Uterus (tissue), 4 donors: ENCODE measurements at places on chromosomes 5 and 9. TPM values are rescaled to one million over a fixed set of nuclear protein-coding genes. Genes with fewer than 3 reads are reported as not detected.
A peak's percentile ranks its signal among the peaks of the same experiment; 100 is the strongest.

DNA sequence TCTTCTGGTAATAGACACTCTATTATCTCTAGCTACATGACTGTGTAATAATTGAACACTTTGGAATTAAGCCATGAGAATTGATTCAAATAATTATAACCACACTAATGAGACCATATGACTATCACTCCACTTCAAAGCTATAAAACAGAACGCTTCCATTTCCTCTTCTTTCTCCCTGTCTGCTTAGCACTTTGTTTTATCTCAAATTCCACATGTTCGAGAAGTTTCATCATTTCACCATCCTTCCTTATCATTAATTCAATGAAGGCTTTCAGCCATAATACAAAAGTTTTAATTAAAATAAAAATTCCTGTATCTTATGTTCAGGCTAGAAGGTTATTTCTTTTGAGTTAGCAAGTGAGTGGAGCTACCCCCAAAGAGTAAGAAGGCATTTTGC is 7.4 kb upstream of the DCTN4 start:
- no peak overlapping the region for H3K4me3 ChIP-seq
- no peak overlapping the region for H3K27ac ChIP-seq

- no peak overlapping the region for H3K4me3 ChIP-seq
- H3K27ac ChIP-seq, result no peak overlapping the region
- DNase-seq, result no peak
- no peaks in the 10 kb centered on the region for H3K36me3 ChIP-seq
- no peaks in the 10 kb centered on the region for H3K4me1 ChIP-seq
These were observed 35.1 kb upstream of the JADE2 start for GRCh38 chr5:134490255-134490924.

GRCh38 chr5:56155992-56156584 is 77.0 kb downstream of the ANKRD55 start:
- H3K36me3 ChIP-seq, result no peaks in the 10 kb centered on the region
- H3K27me3 ChIP-seq, result no peaks in the 10 kb centered on the region
- H3K4me1 ChIP-seq, result no peaks in the 10 kb centered on the region
- no peak for DNase-seq
- no peak overlapping the region for H3K4me3 ChIP-seq
- H3K27ac ChIP-seq, result no peak overlapping the region

DNA sequence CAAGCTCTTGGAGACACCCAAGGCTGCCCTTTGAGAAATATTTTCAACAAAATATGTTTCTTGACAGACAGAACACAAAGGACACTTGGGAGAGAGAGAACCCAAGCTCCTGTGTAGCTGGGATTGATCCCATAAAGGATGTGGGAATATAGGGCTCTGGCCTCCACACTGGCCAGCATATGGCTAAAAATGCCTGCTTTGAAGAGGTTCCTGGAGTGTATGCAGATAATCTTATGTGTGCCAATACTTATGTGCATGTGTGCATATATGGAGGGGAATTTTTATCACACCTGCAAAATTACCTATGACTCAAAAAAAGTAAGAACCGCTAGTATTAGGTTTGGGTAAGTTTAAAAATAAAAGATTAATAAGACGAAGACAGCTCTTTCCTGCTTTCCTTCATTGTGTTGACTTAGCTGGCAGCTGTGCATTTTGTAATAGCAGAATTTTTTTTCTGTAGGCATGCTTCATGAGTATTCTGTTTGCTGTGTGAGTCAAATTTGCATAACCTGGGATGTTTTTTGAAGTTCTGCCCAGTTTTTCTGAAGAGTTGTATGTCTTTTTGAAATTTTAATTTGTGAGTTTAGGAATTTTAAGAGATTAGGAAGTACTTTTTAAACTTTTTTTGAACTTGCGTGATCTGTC is 42.6 kb downstream of the HACD4 start:
- H3K36me3 ChIP-seq, result no peaks in the 10 kb centered on the region
- DNase-seq, result no peak
- H3K27ac ChIP-seq, result no peak overlapping the region
- no peaks in the 10 kb centered on the region for H3K4me1 ChIP-seq

DNA sequence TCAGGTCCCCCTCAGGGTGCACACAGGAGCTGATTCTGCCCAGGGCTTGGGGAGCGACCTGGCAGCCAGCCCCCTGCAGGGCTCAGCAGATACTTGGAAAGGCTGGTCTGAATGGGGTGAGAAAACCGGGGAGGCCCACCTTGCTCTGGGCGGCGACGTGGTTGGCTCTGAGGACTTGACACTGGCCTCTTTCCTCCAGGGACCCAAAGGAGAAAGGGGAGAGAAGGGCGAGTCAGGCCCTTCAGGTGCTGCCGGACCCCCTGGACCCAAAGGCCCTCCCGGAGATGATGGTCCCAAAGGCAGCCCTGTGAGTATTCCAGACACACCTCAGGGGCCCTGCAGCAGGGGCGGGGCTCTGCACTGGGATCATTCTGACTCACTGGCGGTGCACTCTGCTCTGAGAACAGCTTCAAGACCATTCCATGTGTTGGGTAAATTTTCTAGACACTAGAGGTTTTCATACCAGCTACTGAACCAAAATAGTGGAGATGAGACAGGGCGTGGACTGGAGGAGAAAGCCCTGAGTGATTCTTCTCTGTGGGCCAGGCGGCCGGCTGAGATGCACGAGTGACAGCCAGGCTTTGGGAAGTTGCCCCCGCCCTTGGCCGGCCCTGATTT is 65.9 kb upstream of the FCN2 start:
- H3K27me3 ChIP-seq, result no peaks in the 10 kb centered on the region
- no peaks in the 10 kb centered on the region for H3K36me3 ChIP-seq
- H3K27ac ChIP-seq, result no peak overlapping the region
- no peak for DNase-seq

GRCh38 chr5:143536364-143536763 is 132.9 kb upstream of the NR3C1 start:
- H3K27me3 ChIP-seq, result no peaks in the 10 kb centered on the region
- H3K4me1 ChIP-seq, result no peaks in the 10 kb centered on the region
- H3K36me3 ChIP-seq, result no peaks in the 10 kb centered on the region

DNA sequence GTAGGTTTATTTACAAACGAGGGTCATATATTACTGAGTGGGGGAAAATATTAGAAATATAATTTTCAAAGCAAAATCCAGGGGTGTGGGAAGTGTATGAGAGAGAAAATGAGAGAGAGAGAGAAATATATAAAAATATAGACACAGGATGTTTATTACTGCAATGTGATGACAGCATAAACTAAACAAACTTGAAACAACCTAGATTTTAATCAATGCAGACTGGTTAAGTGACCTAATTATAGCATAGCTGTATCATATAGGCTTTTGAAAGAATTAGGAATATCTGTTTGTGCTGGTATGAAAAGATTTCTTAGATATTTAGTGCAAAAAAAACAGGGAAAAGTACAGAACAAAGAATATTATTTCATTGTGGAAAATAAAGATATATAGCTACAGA is 280.5 kb downstream of the ACTL7B start:
- no peaks in the 10 kb centered on the region for H3K36me3 ChIP-seq
- no peaks in the 10 kb centered on the region for H3K4me1 ChIP-seq
- no peak overlapping the region for H3K4me3 ChIP-seq
- DNase-seq, result no peak
- no peaks in the 10 kb centered on the region for H3K27me3 ChIP-seq

- no peaks in the 10 kb centered on the region for H3K4me1 ChIP-seq
- H3K27me3 ChIP-seq, result no peaks in the 10 kb centered on the region
- H3K27ac ChIP-seq, result no peak overlapping the region
- no peaks in the 10 kb centered on the region for H3K36me3 ChIP-seq
- no peak for DNase-seq
These were observed 272.1 kb downstream of the HINT1 start for GRCh38 chr5:130893006-130893405.

GRCh38 chr5:179699616-179700237 is 960 bp downstream of the CANX start:
- peak overlapping the region; percentile 95 for H3K4me3 ChIP-seq
- DNase-seq, result no peak
- H3K4me1 ChIP-seq, result no peaks in the 10 kb centered on the region
- no peaks in the 10 kb centered on the region for H3K27me3 ChIP-seq
- H3K36me3 ChIP-seq, result no peaks in the 10 kb centered on the region

GRCh38 chr5:145847499-145848497 is 12.7 kb upstream of the PRELID2 start:
- no peak for DNase-seq
- no peaks in the 10 kb centered on the region for H3K36me3 ChIP-seq
- no peak overlapping the region for H3K4me3 ChIP-seq
- no peaks in the 10 kb centered on the region for H3K4me1 ChIP-seq

- no peaks in the 10 kb centered on the region for H3K36me3 ChIP-seq
- H3K4me3 ChIP-seq, result no peak overlapping the region
- no peak for DNase-seq
- H3K4me1 ChIP-seq, result no peaks in the 10 kb centered on the region
- no peaks in the 10 kb centered on the region for H3K27me3 ChIP-seq
These were observed 104.0 kb upstream of the POU5F2 start for GRCh38 chr5:93845376-93845775.

GRCh38 chr5:112232667-112233066 is 186.4 kb downstream of the EPB41L4A start:
- no peak overlapping the region for H3K4me3 ChIP-seq
- H3K4me1 ChIP-seq, result no peaks in the 10 kb centered on the region
- DNase-seq, result no peak
- no peaks in the 10 kb centered on the region for H3K36me3 ChIP-seq

PHYKPL gene
- total RNA-seq, result 122 TPM

GRIN1 gene
- total RNA-seq, result not detected

CLTA gene
- total RNA-seq, result 136 TPM

BTNL8 gene
- total RNA-seq, result not detected

CBY3 gene
- not detected for total RNA-seq

FAM81B gene
- not detected for total RNA-seq

CCL21 gene
- 7.6 TPM for total RNA-seq

TCF7 gene
- total RNA-seq, result not detected

CNTNAP3 gene
- total RNA-seq, result 9.0 TPM

ZFAND5 gene
- total RNA-seq, result 189 TPM

AMBP gene
- total RNA-seq, result not detected

MYMK gene
- not detected for total RNA-seq
